HT-29 (cell line): ENCODE measurements at places on chromosomes 4 and X.

- no peak for DNase-seq
These were observed 263.1 kb upstream of the KLF3 start for GRCh38 chr4:38400946-38401345.

DNA sequence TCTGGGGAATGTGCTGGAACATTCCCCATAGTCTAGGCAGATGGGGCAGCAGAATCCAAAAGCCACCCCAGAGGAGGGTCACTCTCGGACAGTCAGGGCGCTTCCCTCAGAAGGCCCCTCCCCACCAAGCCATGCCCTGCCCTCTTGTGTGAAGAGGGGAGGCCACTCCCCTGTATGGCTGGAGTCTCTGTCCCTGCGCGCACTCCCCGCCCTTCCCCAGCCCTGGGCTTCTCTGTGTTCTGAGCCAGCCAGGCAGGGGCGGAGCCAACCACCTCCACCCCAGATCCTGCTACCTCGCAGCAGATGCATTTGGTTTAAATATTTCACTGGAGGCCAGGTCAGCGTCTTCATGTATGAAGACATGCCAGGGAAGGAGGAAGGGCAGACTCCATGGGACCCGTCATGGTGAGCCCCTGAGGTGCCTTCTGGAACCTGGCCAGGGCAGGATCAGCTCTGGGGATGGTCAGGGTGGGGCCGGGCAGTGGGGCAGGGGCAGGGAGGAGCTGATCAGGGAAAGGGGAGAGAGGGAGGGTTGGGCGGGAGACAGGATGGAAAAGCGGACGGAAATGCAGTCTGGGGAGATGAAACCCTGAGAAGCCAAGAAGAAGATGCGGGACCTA, 107.3 kb downstream of the ADRA2C start:
- peak; percentile 29 for DNase-seq

GRCh38 chr4:3860061-3860912, 94.1 kb downstream of the ADRA2C start:
- no peak for DNase-seq

- DNase-seq: peak; percentile 63
These were observed 160.4 kb upstream of the GPR101 start for GRCh38 chrX:137194164-137194563.

- DNase-seq: no peak
These were observed 89.0 kb downstream of the SMIM20 start for GRCh38 chr4:26003056-26003455.

GRCh38 chrX:64093761-64094160, 111.7 kb downstream of the AMER1 start:
- DNase-seq: peak; percentile 57

DNA sequence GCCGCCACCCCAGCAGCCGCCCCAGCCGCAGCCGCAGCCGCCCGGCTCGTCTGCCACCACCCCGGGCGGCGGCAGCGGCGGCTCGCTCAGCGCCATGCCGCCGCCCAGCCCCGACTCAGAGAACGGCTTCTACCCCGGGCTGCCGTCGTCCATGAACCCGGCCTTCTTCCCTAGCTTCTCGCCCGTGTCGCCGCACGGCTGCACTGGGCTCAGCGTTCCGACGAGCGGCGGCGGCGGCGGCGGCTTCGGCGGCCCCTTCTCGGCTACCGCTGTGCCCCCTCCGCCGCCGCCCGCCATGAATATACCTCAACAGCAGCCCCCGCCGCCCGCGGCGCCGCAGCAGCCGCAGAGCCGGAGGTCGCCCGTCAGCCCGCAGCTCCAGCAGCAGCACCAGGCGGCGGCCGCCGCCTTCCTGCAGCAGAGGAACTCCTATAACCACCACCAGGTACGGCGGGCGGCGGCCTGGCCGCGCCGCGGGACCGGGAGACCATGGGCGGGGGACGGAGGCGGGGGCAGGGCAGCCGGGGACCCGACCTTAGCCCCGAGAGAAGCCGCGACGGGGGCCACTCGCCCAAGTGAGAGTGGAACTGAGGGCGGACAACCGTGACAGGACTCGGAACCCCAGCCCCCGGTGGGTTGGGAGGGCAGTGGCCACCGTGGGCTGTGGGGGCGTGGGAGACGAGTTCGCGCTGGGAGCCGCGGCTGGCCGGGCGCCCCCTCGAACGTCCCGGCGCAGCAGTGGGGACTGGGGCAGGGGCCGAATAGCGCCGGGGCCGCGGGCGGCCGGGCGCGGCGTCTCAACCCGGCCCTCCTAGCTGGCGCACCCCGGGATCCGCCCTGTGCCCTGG, 1.8 kb downstream of the CPEB2 start:
- peak; percentile 39 for DNase-seq

GRCh38 chrX:65987811-65988210, 52.1 kb downstream of the VSIG4 start:
- no peak for DNase-seq

GRCh38 chr4:71025654-71026053, 32.2 kb downstream of the DCK start:
- DNase-seq: no peak

DNA sequence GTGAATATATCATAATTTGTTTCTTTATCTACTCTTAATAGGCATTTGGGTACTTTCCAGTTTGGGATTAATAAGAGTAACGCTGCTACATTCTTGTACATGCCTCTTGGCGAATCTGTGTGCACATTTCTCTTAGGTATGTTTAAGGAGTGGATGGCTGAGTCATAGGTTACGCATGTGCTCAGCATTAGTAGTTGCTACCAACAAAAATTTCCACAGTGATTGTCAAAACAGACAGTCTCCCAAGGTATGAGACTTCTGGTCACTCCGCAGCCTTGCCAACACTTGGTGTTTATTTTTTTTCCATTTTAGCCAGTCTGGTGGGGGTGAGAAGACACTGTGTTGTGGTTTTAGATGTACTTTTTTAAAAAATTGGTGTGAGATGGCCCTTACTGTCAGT, 44.6 kb downstream of the FGFBP1 start:
- DNase-seq: peak; percentile 86

DNA sequence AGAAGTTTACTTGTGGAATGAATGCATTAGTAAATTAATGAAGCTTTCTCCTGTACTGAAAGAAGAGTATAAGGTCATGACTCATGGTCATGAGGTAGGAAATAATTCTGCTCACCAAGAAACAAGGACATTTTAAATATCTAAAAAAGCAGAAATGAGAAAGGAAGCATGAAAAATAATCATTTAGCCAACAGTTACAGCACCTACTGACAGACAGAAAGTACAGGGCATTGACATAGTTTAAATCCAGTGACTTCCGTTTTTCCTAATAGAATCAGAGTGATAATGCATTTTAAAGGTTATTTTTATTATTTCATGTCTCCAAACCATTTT, 30.5 kb upstream of the ACSL1 start:
- DNase-seq: no peak

DNA sequence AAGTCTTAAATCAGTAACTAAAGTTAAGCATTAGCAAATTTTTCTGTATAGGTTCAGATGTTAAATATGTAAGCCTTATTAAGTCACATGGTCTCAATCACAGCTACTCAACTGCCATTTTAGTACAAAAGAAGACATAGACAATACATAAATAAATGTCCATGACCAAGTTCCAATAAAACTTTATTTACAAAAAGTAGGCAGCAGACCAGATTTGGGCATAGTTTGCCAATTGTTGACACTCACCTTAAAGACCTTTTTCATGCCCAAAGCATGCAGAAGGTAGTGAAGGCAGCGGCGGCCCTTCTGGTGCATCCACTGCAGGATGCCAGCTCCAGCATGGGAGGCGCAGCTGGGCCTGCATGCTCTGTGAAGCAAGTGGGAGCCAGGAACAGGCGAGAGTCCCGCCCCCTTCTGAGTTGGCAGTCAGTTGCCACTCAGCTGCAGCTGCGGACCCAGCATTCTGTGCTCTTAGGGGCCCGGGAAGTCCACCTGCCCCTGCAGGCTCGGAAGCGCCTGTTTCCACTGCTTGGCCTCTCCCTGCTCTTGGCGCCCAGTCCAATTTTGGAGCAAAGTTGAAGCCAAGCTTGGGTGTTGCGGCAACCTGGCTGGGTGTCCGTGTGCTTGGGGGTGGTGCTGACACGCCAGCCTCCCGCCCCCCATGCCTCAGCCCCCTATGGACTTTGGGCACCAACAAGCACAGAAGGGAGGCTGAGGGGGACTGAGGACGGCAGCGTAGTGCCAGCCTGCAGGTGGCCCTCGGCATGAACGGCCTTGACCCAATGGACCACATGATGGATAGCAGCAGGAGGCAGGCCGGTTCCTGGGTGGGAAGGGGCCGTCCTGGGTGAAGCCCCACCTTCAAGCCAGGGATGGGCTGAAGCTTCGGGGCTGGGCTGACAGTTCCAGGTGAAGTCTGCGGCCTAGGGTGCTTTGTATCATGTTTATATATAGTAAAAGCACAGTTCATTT, 42.4 kb upstream of the PABPC4L start:
- no peak for DNase-seq

- no peak for DNase-seq
These were observed 11.7 kb upstream of the REELD1 start for GRCh38 chr4:146202665-146203064.

DNA sequence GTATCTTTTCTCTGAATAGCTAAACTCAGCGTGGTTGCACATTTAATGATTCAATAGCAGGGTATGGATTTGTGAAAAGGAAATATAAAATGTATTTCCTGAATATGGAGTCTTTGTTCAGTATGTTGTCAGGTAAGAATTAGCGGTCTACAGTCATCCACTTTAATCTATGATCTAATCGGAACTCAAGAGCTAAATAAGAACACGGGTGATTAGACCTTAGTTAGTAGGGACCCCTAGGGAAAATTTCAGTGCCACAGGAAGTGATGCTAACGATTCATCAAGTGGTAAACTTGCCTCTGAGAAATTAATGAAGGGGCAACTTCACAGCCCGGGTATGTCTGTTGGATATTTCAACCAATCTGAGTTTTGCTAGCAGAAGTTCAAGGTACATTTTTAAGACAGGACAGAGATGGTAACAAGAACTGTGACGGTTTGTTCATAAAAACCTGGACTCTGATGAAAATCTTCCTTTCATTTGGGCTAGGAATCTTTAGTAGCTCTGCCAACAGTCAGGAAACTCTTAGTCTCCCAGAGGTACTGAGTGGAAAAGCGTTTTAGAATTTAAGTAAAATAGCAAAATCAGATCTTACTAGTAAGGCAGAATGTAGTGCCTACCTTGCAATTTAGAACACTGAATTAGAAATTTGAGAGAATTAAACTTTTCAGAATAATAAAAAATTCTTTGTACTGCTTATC, 47.1 kb downstream of the PCDH7 start:
- no peak for DNase-seq

DNA sequence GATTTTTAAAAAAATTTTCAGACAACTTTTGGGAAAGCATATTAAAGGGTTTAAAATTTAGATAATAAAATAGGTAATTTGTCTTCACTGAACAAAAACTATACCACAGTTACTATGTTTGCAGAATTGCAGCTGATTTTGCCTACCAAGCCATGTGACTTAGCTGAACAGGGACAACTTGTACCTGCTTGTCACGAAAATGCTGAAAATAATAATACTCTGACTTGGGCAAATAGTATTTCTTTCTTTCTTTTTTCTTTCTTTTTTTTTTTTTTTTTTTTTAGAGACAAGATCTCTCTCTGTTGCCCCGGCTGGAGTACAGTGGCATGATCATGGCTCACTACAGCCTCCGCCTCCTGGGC, 225.2 kb upstream of the PPP1R2C start:
- DNase-seq: no peak

- no peak for DNase-seq
These were observed 1.7 kb downstream of the FAM120C start for GRCh38 chrX:54181202-54181953.
